ENCODE measurements at places on chromosomes 11 and 22.

DNA sequence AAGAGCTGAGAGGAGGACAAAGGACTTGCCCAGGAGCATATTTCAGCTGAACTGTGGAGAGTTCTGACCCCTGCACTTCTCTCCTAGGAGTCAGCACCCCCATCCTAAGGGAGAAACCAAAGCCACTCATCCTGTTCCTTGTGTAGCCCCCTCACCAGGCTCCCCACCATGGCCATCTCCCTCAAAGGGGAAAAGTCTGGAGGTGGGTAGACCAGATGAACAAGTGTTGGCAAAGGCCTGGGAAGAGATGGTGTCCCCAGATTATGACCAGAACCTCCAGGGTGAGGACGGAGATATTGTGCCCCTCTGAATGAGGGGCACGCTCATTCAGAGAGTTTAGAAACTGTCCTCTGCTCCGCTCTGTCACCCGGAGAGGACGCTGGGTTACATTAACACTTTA lies 880.0 kb downstream of the BRD1 start:
- DNase-seq, result no peak

- no peak for DNase-seq
Observed at GRCh38 chr11:97622795-97623194, 1233.0 kb downstream of the JRKL start.

- no peak for DNase-seq
Observed at GRCh38 chr11:100903284-100903683, 216.2 kb downstream of the ARHGAP42 start.

DNA sequence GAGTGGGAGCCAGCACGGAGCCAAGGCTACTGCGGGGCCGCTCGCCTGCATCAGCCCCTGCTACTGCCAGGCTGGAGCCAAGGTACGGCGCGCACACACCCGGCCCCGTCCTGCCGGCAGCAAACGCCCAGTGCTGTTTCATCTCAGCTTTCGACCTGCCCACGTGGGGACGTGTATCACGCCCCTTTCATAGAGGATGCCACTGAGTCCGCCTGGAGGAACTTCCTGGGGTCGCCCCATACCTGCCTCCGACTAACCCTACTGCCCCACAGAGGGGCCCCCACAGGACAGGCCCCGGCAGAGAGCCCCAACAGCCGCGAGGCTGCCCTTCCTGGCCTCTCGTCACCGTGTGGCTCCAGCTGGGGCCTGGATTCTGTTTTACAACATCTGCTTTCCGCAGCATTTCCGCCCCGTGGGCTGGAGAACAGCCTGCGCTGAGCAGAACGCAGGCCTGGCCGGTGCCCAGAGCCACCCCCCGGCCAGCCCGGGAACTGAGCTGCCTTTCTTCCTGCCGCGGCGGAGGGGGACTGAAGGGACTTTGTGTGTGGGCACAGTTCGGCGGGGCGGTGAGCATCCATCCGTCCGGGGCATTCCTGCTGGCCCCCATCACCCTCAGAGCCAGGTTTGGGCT lies 22.9 kb upstream of the ARHGAP8 start:
- DNase-seq, result no peak

DNA sequence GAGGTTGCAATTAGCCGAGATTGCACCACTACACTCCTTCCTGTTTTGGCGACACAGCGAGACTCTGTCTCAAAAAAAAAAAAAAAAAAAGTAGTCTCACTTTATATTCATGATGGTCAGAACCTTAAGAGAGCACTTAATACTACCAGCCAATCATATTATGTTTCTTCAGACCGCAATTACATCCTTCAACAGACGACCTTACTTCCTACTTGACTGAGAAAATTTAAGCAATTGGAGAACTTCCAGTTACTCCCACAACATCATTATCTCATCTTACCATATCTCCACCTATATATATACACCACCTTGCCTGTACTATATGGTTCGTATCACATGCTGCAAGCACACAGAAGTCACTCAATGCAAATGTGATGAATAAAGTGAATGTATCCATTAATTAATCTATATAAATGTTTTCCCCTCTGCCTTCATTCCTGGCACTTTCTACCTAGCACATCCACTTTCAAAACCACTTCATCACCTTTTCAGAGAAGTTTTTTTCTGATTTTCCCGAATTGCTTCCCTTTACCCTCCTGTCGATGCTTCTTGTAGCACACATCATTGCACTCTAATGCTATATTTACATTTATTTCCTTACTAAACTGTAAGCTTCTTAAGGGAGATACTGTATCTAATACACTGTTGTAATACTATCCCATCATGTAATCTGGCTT lies 13.8 kb downstream of the ATP5MG start:
- no peak for DNase-seq

GRCh38 chr11:61773809-61774208 lies 18.6 kb downstream of the TMEM258 start:
- no peak for DNase-seq

DNA sequence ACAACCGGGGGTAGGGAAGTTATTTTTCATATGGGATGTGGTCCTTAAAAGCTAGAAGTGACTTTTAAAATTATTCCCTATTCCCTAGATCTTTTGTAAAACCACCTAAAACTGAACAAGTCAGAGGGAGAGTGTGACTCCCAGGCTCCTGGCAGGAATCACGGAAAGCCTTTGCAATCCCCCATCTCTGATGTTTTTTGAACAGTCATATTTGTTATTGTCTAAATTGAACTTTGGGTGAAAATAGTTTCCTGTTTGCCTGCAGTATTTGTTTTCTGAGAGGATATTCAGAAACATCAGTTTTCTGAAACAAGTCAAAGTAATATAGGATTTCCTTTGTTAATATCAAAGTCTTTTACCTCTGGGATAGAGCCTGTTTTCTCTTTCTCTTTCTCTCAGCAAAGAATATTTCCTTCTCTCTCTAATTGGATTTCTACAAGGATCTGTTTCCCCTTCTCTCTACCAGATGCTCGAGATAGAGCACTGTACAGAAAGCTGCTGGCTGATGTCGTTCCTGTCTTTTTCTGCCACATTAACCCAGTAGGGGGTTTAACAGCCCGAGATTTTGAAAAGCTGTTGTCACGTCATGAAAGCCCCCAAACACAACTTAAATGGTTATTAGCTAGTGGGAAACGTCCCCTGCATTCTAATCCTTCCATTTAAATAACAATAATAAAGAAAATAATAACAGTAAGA lies 132.2 kb upstream of the PITPNB start:
- no peak for DNase-seq

GRCh38 chr22:41469218-41469851 lies 418 bp downstream of the ACO2 start:
- no peak for DNase-seq

GRCh38 chr11:7910286-7910788 lies 20.7 kb downstream of the OR10A6 start:
- DNase-seq, result no peak

DNA sequence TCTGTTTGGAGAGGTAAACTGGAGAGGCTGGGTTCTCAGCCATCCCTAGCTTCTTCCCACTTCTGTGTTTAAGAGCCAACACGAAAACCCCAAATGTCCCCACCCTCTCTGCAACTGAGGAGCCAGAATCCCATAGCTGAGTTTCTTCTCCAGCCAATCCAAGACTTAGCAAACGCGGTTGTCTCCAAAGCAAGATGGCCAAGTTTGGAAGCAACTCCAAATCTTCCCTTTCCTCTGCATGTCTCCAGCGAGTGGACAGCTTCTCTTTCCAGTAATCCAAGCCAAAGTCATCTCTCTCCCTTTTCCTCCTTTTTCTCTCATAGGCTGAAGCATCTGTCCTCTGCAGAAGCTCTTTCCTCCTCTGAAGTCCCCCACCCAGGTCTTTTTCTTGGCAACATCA lies 539.2 kb downstream of the MIAT start:
- no peak for DNase-seq
